Left lung (tissue), 14 donors: ENCODE measurements at places on chromosomes 11 and 22.

DNA sequence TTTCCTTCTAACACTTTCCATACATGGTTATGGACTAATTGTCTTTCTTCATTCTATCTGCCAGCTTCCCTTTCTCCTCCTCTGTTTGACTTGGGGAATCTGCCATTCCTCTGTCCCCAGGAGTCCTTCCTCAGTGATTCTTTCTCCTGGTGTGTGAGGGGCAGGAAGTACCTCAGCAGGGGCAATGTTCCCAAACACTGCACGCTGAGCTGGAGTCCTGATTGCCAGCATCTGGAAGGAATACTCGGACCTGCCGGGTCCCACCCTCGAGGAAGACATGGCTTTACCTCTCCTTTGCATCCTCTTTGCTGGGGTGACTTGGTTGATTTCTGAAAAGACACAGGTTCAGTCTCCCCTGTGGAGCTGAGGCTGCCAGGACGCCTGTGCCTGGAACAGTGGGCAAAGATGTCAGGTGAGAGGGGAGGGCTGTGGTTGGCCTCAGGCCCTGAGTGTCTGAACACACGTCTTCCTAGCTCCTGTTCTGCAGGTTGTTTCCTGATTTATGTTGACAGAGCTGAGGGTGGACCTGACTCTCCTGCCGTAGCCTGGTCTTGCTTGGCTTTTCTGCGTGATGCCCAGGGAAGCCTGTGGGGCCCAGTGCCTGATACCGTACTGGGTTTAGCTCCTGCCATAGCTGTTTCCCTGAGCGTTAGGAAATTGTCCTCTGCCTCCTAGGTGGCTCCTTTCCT, 4.3 kb downstream of the COX8A start:
- DNase-seq, result no peak

- DNase-seq, result peak; percentile 55
Measured at GRCh38 chr22:24506802-24507438, 11.8 kb downstream of the UPB1 start.

DNA sequence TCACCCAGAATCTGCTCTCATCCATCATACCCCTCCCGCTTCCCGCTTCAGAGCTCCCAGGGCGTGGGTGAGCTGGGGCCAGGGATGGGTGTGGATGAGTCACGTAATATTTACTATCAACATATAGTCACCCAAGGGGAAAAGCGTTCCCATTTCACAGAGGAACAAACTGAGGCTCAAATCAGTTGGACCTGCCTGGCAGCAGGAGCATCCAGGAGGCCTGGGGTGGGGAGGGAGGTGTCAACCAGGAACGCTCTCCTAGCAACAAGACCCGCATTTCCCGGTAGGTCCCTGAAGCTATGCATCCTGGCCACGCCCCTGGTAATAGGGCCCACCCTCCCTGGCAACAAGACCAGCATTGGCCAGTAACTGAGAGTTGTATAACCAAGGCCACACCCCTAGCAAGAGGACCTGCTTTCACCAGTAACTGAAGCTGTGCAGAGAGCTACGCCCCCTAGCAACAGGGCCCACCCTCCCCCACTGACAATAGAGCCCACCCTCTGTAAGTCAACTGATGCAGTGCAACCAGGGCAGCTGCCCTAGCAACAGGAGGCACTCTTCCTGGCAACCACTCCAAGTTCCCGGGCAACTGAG, 32.7 kb upstream of the TXNRD2 start:
- no peak for DNase-seq

GRCh38 chr22:49727881-49728569, 99.6 kb downstream of the BRD1 start:
- peak; percentile 2 for DNase-seq

DNA sequence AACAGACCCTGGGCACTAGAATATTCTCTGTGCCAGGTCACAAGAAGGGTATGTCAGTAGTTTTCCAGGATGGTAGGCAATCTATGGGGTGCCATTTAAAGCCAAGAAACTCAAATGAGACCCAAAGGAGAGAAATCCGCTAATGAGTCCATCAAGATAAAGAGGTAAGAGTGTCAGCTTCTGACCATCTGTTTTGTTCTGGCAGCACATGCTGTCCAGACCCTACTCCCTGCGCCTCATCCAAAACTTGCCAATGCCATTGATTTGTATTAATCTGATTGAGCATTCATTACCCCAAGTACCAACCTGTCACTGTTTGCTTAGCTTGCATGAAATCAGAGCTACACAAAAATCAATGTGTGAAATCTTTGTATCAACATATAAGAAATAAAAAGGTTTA, 229.0 kb downstream of the BLID start:
- DNase-seq, result no peak

DNA sequence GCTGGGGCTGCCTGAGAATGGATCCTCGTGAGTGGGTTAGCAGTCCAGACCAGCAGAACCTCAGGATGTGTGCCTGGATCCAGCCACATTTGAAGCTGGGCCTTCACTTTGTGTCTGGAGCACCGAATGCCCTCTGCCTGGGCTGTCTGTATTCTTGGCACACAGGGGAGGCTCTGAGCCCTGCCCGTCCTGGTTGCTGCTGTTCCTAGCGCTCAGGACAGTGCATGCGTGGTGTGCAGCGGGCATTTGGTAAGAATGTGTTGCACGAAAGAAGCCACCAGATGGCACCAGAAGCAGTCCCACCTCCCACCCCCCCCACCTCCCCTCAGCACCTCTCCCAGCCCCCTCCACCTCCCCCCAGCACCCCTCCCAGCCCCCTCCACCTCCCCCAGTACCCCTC, 4.1 kb upstream of the MAPK11 start:
- peak; percentile 65 for DNase-seq

GRCh38 chr11:2299773-2300172, 1.9 kb downstream of the C11orf21 start:
- no peak for DNase-seq

- DNase-seq, result no peak
Measured at GRCh38 chr11:44726283-44727113, at the start of gene TSPAN18. TSS of gene TSPAN18 (plus strand) at chr11:44726962. CDS start at chr11:44906417, 179,455 bp downstream.

DNA sequence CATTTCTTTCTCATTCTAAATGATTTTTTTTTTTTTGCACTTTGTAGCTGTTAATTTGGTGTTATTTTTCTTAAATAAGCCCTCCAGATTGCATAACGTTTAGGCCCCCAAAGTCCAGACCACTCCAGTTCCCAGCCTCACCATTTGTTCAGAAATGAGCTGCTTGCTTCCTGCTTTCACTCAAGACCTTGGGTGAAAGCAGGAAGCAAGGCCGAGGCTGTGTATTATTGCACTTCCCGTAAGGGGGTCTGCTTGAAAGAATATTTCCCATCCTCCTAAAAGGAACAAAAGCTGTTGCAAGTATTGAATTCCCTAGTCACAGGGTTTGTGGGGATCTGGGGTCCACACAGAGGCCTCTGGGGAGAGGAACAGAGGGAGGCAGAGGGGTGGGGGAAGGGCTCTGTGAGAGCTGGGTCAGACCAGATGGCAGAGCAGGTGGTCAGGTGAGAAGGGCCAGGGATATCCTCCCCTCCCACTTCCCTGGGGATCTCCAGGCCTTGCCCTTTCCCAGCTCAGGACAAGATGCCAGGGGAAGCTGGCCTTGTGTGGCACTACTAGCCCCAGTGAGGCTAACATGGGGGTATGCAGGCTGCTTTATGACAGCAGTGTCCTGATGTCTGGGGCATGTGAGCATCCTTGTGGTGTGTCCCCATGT, 51.6 kb upstream of the MYEOV start:
- DNase-seq, result no peak

DNA sequence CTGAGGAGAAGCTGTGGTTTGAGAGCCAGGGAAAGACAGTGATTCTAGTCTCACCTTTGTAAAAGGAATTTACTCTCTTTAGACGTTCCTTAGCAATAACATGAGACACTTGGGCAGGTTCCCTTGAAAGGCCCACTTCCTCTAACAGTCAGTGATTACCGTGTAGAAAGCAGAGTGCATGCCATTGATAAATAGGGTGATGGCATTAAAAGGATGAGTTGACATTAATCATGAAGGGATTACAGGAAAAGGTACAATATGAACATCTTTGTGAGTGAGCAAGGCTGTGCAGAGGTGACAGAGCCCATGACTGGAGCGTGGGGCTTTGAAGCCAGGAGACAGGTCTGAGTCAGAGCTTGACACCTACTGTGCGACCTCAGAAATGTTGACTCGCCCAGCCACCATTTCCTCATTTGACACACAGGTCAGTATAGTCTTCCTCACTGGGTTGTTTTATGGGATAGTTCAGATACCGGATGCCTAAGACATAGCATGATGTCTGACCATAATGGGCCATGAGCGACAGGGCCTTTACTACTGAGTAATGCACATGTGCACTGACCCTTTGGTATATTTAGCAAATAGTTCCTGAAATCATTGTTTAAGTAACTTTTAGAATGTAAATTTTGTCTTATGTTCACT, 341.7 kb upstream of the MTNR1B start:
- DNase-seq, result no peak

- DNase-seq, result no peak
Measured at GRCh38 chr11:45253640-45254039, 32.5 kb downstream of the SYT13 start.

DNA sequence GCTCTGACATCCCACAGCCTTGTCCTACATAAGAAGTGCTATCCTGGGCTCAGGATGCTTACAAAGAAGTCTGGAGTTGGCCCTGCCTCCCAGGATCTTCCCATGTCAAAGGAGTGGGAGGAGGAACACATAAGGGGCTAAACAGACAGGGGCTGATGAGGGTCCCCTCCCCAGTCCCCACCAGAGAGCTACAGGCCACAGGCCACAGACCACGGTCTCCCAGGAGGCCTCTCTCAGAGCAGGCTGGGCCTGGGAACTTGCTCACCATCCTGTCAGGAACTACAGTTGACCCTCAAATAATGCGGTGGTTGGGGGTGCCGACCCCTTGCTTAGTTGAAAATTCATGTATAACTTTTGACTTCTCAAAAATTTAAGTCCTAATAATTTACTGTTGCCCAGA, 315.5 kb downstream of the NTM start:
- no peak for DNase-seq

- DNase-seq, result no peak
Measured at GRCh38 chr11:69587454-69588090, 53.4 kb upstream of the CCND1 start.

DNA sequence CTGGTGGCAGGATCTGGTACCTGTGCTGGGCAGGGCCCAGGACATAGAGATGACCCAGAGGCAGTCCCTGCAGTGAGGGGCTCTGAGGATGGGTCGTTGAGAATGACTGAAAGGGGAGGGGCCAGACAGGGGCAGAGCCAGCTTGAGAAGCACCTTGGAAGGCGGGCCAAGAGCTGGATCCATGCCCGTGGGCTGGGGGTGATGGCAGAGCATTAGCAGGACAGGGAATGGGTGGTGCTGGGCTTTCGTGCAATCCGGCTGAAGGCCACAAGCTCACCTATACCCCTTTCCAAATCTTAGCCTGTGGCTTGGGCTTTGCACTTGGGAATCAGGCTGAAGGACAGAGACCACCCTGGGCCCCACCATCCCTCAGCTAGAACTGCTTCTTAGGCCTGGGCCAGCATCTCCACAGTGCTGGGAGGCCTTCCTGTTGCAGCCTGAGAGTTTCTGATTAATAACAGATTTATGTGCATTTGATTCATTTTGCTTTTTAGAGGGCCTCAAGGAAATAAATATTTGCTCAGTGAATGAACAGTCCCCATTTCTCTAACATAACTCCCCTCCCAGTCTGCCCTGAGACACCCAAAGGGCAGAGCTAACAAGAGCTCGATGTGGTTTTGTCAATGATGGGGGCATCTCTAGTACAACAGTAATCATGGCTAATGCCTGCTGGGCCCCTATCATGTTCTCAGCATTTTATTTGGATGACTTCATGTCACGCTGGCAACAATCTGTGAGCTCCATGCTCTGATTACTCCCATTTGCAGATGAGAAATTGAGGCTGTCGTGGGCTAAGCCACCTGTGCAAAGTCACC, 39.3 kb downstream of the RIBC2 start:
- no peak for DNase-seq

GRCh38 chr22:35379146-35379993, 1.5 kb upstream of the HMOX1 start:
- no peak for DNase-seq

DNA sequence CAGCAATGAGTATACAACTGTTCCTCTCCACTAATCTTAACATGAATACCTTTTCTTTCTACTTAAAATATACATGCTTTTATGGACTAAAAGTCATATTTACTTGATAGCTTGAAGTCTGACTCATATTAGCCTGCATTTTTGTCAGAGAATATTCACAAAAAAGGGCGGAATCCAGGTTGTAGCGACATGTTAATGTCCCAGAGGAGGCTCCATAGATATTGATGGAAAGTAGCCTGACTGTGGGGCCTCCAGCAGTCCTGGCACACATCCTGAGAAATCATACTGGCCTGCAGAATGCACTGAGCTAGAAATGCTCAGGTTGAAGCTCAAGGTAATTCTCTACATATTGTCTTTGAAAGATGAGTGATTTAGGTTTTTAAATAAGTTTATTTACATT, 1051.1 kb downstream of the NTM start:
- no peak for DNase-seq

GRCh38 chr22:35534091-35534490, 6.5 kb upstream of the RASD2 start:
- DNase-seq, result no peak

DNA sequence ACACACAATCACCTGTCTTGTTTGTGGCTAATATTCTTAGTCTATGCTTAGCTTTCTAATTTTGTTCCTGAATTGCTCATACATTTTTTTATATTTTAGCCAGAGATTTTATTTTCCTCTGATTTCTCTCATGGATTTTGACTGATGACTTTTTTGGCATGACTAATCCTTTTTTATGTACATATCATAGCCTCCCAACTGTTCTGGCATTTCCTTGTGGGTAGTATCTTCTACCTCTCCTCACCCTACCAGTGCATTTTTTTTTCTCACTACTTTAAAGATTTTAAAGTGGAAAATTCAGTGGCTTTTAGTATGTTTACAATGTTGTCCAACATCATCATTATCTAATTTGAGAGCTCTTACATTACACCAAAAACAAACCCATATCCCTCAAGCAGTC, 84.4 kb upstream of the TENM4 start:
- no peak for DNase-seq

DNA sequence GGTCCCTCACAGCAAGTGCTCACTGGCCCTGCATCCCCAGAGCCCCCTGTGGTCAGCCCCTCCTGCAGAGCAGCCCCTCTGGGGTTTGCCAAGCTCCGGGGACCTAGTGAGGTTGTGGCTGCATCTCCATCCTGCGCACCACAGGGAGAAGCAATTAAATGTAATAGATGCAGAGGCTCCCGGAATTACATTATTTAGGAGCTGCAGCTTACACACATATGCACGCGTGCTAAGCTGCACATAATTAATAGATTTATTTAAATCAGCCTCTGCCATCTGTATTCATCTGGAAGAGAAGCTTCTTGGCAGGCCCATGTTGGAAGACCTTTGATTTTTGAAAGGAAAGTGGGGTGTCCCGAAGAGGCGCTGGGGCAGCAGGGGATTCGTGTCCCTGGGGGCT, 1271.5 kb downstream of the BRD1 start:
- DNase-seq, result no peak

GRCh38 chr11:121391914-121392313, 60.2 kb upstream of the SORL1 start:
- DNase-seq, result peak; percentile 50
